ENCODE measurements at places on chromosomes 2 and 18.

GRCh38 chr2:174752403-174753037 lies 11.8 kb downstream of the CHRNA1 start:
- no peak for DNase-seq

DNA sequence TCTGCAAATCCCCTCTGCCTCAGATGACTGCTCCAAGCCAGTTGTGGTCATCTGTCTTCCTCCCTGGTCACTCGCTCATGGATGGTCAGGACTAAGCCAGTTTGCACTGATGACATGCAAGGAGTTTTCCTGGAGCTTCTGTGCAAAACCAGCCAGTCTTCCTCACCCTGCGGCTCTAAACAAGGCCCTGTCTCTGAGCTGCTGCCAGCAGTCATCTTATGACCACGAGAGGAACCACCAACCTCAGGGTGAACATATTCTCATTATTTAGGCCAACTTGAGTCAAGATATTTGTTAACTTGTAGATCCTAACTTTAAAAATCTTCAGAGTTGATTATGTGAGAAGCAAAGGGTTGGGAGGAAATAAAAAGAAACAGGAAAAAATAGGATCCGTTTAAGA lies 119.9 kb upstream of the CAB39 start:
- DNase-seq = no peak

- DNase-seq = no peak
These were observed 25.6 kb downstream of the TACR1 start for GRCh38 chr2:75173740-75174139.

DNA sequence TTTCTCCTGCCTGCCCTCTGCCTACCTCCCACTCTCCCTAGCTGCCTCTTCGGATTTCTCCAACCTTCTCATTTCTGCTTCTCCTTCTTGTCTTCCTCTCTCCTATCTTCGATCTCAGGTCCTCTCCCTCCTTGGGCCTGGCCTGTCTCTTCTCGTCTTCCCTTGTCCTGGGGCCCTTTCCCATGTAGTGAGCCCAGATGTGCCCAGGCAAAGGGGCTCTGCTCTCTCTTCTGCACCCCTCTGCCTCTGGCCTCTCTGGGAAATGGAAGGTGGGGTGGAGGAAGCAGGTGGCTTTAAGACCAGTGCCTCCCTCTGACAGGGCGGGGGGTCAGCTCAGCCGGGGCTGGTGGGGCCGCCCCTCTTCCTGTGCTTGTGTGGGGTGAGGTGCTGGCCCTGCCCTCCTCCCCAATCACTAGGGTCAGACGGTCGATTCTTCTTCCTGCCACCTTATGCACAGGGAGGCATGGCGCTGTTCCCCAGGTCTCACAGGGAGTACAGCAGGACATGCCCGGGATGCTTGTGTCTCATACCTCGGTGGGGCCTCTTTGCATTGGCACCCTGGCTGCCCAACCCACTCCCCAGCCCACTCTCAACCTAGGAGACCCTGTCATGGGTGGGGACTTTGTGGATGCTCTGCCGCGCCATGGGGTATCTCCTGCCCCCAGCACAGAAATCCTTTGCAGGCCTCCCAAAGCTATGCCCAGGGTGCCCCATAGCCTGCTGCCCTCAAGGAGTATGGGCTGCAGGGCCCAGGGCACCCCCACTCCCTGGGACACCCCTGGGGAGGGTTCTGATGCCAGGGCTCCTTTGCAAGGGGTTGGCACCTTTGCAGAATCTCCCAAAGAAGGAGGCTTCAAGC lies 213.8 kb upstream of the HAAO start:
- DNase-seq = no peak

- no peak for DNase-seq
These were observed 17.7 kb downstream of the SERPINB12 start for GRCh38 chr18:63559567-63560491.

GRCh38 chr2:79832511-79833234 lies 319.8 kb downstream of the CTNNA2 start:
- DNase-seq = no peak

DNA sequence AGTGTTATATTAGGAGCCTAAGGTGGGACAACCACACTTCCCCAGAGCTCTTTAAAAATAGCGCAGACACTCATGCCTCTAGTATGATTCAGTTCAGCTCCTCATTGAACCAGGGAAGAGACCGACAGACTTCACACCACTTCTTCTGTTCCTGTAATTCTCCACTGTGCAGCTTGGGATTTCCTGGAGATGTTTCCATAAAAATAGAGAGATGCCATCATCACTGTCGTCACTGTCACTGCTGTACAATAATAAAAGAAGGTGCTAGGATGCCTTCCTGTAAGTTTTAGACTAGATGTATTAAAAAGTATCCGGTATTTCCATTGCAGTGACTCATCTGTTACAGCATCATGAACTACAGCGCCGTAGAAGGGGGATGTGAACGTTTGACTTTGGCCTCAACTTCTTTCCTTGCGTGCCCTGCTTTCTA lies 110.9 kb downstream of the FAM210A start:
- DNase-seq = no peak

GRCh38 chr18:22639561-22639960 lies 221.8 kb upstream of the CTAGE1 start:
- no peak for DNase-seq

DNA sequence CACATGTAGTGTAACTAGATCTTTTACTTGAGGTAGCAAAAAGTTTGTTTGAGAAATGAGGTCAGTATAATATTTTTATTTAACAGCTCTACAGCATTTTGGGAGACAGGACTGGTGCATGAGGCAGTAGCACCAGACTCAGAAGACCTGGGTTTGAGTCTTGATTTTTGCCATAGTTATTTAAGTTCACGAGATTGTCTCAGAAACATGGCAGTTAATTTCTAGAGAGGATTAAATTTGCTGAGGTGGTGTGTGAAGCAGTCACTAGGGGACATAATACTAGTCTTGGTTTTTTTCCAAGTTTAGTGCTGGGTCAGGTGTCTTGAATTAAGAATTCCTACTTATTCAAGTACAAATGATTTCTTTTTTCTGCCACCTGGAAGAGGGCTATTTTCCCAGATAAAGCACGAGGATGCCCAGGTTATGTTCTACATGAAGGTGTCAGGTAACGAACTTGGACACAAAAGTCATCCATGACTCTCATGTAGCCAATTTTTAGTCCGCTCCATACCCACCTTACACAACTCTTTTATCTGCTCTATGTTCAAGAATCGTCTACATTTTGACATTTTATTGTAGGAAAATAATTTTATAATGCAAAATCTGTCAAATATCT lies 1.4 kb downstream of the MARCHF7 start:
- DNase-seq = no peak

DNA sequence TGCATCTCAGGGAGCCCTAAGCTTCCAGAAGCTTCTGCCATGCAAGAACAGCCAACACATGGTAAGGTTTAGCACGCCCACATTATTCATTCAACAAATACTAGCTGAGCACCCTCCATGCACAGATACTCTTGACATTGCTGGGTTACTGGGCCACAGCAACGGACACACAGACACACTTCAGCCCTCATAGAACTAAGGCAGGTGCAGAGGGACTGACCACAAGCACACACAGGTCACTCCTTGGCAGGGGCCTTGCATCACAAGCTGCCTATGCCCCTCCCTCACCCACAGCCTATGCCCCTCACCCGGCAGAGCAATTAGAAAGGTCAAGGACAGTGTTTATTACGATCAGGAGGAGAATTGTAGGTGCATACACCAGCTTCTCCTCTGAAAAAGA lies 15.8 kb downstream of the SLC14A2 start:
- no peak for DNase-seq

- no peak for DNase-seq
These were observed 50.8 kb downstream of the SUMO1 start for GRCh38 chr2:202187570-202187969.

DNA sequence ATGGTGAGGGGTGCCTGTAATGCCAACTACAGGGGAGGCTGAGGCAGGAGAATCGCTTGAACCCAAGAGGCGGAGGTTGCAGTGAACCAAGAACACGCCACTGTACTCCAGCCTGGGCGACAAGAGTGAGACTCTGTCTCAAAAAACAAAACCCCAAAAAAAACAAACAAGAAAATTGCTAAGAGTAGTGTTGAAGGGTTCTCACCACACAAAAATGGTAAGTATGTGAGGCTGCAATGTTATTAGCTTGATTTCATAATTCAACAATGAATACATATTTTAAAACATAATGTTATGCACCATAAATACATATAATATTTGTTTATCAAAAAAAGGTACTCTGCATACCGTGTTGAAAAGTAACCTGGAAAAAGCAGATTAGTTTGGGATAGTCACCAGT lies 45.8 kb downstream of the PSMG2 start:
- no peak for DNase-seq

GRCh38 chr2:20416723-20417122 lies 30.2 kb upstream of the RHOB start:
- no peak for DNase-seq

- no peak for DNase-seq
These were observed 393.9 kb upstream of the TCF4 start for GRCh38 chr18:55981712-55982475.

DNA sequence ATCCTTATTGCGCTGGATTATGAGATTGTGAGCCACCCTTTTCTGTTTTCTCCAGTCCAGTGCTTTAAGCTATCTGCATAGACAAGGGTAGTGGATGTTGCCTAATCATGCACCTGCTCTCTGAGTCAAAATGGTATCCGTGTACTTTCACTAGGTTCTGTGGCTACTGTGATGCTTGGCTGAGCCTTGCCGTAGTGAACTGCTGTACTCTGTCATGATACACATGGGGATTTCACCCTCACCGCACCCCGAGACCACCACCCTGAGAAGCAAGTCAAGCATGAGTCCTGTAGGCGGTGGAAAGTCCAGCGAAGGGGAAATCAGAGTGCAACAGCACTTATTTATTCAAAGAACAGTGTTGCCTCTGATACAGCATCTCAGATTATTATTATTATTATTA lies 55.0 kb downstream of the ARHGAP25 start:
- DNase-seq = no peak

GRCh38 chr2:32937602-32938448 lies 8.9 kb upstream of the LTBP1 start:
- DNase-seq = no peak

GRCh38 chr2:227813229-227813561 lies 447 bp upstream of the CCL20 start:
- DNase-seq = no peak

DNA sequence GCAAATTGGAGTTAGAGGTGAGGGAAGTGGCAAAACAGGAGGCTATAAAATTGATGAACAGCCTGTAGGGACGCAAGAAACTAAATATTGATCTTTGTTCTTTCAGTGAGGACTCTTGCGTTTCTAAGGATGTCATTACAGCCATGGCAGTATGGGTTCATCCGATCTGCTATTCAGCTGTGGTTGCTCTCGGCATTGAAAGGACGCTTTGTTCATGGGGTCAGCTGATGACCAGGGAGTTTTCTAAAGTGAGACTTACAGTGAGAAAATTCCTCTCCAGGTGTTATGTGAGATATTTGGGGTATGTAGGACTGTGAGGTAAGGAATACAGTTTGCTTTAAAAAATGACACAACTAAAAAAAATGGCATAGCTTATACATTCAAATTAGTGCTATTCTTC lies 52.7 kb upstream of the PELI1 start:
- DNase-seq = no peak

GRCh38 chr2:188797371-188797770 lies 176.8 kb upstream of the COL3A1 start:
- no peak for DNase-seq

DNA sequence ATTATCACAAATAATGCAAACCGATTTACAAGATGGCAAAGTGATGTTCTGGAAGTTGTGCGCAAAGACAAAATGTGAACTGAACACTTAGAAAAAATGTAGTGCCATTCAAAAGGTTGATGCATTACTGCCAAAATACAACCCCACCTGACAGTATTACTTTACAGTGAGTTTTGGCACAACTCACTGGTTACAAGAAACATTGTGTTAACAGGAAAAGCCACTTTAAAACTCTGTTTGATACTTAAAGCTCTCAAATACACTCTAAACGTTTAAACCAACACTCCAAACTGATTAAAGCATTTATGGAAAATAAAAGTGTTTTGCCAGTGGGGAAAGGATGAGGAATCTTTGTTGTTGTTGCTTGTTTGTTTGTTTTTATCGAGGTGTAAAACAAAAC lies 173.4 kb upstream of the SATB2 start:
- no peak for DNase-seq

- no peak for DNase-seq
These were observed 7.0 kb upstream of the CAVIN2 start for GRCh38 chr2:191853843-191854242.

- no peak for DNase-seq
These were observed 248.4 kb upstream of the KCNH7 start for GRCh38 chr2:163086940-163087339.

DNA sequence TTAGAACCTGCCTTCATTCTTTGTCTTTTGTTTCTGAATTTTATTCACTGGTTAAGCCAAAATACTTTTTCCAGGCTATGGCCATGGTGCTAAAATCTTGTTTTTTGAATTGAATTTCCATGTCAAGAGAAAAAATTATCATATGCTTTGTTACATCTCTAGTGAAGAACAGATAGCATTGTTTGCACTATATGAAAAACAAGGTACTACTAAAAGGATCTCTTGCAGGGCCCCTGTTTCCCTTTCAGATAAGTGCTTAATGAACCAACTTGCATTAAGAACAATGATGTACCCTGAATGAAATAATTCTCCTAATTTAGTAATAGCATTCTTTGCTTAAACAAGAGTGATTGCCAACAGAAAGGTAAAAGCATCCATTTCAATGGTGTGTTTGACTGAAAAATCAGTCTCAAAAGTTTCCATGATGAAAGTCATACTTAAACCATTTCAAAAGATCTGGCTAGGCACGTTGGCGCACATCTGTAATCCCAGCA lies 4.3 kb upstream of the MYL12B start:
- no peak for DNase-seq

- no peak for DNase-seq
These were observed 50.9 kb downstream of the HS1BP3 start for GRCh38 chr2:20599861-20600461.

GRCh38 chr18:36601316-36601715 lies 227.5 kb downstream of the TPGS2 start:
- DNase-seq = no peak

DNA sequence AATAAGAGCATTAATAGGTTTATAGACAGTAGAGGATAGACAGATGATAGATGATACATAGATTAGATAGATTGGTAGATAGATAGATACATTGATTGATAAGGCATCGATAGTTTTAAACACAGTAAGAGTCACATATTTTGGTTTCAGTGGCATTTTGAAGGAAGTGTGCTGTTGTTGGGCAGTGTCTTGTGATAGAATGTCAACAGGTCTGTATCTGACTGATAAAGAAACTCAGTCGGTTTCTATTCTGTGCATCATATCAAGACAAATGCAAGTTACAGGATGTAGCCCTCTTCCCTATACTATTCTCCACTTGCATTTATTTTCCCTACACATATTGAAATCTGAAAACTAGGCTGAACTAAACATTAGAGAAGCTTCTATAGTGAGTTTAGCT lies 1229.0 kb upstream of the ZEB2 start:
- no peak for DNase-seq

DNA sequence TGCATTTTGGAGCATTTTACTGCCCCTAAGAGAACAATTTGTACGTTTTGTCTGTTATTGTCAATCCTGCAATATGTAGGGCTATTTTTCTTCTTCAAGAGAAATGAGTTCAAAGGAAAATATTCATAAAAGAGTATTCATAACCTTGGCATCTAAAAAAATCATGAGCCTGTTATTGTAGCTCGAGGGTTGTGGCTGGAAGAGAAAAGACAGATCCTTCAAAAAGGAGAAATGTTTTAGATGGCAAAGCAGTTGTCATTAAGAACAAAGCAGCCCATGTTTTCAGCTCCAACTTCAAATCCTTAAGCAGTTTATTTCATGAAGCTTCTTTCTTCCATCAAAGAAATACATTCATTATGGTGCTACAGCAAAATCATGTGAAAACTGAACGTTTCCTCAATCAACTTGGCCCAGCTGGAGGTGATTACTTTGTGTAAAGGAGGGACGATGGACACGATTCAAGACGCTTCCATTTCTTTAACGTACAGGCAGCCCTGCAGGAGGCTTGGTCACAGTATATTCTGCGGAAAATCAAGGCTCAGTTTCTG lies 31.4 kb downstream of the QPCT start:
- DNase-seq = no peak
